ENCODE measurements at places on chromosomes 11 and 22.

DNA sequence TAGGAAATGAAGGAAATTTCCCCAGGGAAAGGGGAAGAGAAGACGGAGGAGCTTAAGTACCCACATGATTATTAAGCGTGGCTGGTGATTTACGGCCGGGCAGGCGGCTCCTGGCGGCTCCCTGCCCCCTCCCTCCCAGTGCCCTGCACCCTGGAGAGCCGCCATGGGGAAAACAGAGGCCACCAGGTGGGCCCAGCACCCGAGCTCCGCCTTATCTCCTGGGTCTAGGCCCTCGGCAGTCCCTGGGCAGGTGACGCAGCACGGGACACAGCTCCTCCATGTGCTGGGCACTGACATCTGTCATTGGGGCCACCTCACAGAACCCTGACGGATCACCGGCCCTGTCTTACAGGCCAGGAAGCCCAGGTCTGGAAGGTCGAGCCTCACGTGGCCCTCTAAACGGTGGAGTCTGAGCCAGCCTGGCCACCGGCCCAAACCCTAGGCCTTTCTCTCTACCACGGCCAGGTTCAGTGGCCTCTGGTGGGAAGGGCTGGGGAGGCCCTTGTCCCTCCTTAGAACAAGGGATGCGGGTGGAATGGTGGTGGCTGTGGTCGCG is 60.2 kb upstream of the PPARA start:
- DNase-seq: no peak

DNA sequence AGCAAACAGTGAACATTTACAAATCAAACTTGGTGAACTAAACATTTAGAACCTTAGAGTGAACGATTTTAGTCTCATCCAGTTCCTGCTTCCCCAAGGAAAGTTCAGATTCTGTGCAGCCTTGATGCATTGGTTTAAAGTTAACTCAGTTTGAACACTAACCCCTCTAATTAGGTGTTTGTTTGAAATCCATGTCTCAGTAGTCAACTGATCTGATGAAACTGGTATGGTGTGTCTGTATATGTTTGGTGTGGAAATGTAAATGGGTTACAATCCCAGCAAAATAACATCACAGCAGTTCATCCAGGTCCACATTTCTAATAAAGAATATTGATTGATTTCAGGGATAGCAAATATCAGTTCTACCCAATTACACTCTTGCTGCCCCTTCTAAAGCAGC is 532.0 kb downstream of the NTM start:
- DNase-seq: no peak

DNA sequence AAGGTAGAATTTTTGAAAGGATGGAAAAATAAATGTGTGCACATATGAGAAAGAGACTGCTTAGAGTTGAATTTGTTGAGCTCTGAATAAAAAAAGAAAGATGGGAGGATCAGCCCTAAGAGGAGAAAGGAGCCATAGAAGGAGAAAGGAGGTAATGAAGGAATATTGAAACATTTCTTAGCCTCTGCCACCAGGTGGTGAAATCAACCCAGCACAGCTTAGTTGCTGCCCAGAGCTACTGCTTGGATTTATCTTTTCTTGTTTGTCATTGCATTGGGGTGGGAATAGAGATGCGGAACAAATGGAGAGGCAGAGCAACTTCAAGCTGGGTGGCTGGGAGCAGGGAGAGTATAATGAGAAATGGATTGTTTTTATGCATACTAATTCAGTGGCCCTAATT is 80.4 kb downstream of the SERGEF start:
- DNase-seq: no peak

GRCh38 chr11:117874910-117875381 is 1.5 kb downstream of the FXYD6 start:
- DNase-seq: peak; percentile 42

- DNase-seq: no peak
Measured at GRCh38 chr11:1131033-1131911, 26.5 kb upstream of the MUC5AC start.

DNA sequence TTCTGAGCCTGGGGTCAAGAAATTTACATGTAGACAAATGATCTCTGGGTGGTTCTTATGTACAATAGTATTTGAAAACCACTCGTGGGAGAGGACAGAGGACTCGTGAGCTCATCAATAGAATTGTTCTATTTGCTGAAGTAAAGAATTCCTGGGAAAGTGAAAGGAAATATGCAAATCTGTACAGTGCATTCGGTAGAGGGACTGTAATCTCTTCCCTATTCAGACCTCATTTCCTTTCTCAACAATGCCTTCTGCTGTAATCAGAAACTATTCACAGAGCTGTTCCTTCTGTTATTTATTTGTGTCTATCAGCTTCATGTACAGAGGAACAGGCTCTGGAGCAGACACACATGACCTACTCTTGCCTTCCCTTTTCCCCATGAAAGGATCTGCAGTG is 709.4 kb upstream of the KIRREL3 start:
- DNase-seq: no peak

GRCh38 chr22:29172216-29172615 is 33.5 kb upstream of the EMID1 start:
- no peak for DNase-seq

DNA sequence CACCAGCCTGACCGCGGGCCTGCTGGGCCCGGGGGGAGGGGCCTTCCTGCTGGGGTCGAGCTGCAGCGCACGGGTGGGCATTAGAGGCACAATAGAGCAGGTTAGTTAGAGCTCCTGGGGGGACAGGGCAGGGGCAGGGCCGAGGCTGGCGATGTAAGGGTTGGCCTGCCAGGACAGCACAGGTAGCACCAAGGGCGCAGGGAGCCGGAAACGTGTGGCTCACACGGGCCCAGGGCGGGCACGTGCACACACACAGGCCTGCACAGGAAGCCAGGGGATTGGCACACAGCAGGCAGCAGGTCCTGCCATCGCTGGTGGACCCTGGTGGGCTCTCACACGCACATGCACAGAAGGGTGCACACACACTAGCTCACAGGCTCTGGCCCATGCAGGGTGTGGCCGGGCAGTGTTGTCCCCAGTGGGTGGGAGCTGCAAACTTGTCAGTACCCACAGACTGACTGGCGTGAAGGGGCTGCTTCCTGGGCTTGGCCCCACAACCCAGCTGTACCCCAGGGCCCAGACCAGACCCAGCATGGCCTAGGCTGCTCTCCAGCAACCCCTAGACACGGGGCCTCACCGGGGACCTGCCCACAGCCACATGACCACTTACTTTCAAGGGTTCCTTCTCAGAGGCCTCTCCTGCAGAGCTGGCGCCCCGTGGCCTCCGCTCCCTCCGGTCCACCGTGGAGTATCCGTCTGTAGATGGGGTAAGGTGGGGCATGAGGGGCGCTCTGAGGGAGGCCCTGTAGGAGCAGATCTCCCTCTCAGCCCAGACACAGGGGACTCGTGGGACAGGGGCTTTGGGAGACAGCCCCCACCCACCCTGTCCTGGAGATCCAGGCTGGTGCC is 29.9 kb upstream of the TXNRD2 start:
- DNase-seq: no peak

DNA sequence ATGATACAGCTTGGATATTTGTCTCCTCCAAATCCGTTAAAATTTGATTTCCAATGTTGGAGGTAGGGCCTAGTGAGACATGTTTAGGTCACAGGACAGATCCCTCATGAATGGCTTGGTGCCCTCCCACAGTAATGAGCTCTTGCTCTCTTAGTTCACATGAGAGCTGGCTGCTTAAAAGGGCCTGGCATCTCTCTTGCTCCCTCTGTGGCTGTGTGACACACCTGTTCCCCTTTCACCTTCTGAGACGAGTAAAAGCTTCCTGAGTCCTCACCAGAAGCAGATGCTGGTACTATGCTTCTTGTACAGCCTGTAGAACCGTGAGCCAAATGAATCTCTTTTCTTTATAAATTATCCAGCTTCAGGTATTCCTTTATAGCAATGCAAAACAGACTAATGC is 3.5 kb downstream of the VPS37C start:
- no peak for DNase-seq

- DNase-seq: no peak
Measured at GRCh38 chr11:71581826-71582225, 849 bp downstream of the KRTAP5-11 start.

GRCh38 chr11:103993507-103993906 is 42.9 kb upstream of the DDI1 start:
- DNase-seq: no peak

- no peak for DNase-seq
Measured at GRCh38 chr22:49889071-49889470, 29.2 kb downstream of the ALG12 start.

GRCh38 chr22:24162436-24162835 is 18.9 kb upstream of the SUSD2 start:
- DNase-seq: no peak

- DNase-seq: no peak
Measured at GRCh38 chr11:76768909-76769560, 14.1 kb upstream of the TSKU start.

DNA sequence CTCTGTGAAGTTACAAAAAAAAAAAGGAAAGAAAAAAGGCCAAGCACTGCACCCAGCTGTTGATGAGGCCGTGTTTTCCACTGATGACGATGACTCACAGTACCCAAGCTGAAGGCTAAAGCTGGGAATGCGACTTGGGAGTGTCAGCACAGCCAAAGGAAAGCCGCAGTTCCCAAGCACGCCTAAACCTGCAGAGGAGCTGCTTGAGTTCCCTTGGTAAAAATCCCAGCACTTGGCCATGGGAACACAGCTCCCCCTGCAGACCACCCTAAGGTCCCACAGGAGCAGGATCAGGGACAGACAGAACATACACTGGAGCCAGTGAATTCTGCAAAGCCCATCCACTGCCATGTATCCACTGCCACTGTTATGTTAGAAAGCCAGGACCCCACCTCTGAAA is 39.9 kb downstream of the SERGEF start:
- peak; percentile 69 for DNase-seq

GRCh38 chr11:126416542-126417090 is 61.1 kb downstream of the ST3GAL4 start:
- peak; percentile 89 for DNase-seq
